ENCODE measurements at places on chromosomes 5 and 9.

- DNase-seq, result peak; percentile 72
Observed at GRCh38 chr5:5494489-5495402, 72.3 kb downstream of the ICE1 start.

- no peak for DNase-seq
Observed at GRCh38 chr5:174922955-174923354, 198.6 kb downstream of the MSX2 start.

GRCh38 chr5:14424011-14424685 is 157.4 kb upstream of the OTULINL start:
- DNase-seq, result no peak

DNA sequence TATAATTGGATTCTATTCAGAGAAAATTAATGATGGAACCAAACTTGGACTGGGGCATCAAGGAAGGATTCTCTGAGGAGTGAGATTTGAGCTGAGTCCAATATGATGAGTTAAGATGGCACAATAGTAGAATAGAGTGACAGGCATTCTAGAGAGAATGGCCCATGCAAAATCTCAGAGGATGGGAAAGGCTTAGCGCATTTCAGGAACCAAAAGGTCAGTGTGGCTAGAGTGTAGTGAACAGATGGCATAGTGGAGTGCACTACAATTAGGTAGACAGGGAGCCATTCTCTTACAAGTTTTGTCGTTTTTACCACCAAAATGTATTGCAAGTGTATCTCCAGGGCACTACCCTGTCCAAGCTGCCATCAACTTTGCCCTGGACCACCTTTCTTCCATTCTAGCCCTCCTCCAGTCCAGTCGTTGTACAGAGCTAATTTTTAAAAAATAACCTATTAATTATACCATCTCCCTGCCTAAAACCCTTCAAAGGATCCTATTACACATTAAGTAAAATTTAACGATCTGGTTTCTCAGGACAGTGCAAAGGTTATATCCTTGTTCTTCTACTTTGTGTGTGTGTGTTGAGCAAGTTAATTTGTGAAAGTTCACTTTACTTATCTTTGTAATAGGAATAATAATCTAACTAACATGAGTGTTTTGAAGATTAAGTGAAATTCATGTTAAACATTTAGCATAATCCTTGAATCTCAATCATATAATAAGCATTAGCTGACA is 211.7 kb downstream of the COMMD10 start:
- DNase-seq, result no peak

- no peak for DNase-seq
Observed at GRCh38 chr9:71662082-71662481, 106.2 kb downstream of the CEMIP2 start.

- no peak for DNase-seq
Observed at GRCh38 chr5:16992444-16992843, 56.4 kb upstream of the MYO10 start.

DNA sequence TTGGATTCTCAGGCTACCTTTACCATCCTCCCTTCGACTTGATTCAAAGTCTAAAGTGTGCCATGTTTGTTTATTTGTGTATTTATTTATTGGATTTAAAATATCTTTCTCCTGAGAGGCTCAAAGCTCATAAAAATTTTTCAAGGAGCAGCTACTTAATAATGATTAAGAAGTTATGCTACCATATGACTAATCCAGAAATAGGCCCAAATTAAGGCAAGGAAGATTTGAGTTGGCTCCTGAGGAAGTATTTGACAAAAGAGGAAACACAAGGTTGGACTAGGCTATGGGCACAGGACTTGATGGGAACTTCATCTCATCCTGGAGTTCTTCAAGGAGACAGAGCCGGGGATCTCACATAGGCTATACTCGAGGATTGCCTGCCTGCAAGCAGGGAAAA is 22.4 kb upstream of the PPP2CA start:
- DNase-seq, result no peak

DNA sequence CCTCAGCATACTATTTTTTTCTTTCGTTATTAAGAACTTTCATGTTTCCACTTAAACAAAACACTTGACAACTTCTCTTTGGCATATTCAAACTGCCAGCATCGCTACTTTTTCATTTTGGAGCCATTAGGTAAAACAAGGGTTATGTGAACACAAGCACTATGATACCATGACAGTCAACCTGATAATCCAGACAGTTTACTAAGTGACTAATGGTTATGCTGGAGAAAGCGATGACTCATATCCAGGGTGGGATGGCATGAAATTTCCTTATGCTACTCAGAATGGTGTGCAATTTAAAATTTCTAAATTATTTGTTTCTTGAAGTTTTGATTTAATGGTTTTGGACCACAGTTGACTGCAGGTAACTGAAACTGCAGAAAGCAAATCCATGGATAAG is 29.9 kb upstream of the PRSS3 start:
- no peak for DNase-seq

- no peak for DNase-seq
Observed at GRCh38 chr9:2833096-2833495, 10.8 kb downstream of the PUM3 start.

DNA sequence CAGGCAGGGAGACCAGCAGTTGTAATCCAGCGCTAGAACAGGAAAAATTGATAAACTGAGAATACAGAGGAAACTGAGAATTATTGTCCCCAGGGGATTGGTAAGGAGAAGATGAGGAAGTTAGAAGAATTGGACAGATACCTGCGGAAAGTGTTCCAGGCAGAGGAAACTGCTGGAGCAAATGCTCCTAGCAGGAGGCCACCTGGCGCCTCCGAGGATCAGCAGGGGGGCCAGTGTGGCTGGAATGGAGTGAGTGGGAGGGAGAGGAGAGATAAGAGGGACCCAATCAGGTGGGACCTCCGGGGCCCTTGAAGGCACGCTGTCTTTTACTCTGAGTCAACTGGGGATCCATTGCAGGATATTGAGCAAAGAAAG is 695 bp upstream of the ANXA6 start:
- no peak for DNase-seq

DNA sequence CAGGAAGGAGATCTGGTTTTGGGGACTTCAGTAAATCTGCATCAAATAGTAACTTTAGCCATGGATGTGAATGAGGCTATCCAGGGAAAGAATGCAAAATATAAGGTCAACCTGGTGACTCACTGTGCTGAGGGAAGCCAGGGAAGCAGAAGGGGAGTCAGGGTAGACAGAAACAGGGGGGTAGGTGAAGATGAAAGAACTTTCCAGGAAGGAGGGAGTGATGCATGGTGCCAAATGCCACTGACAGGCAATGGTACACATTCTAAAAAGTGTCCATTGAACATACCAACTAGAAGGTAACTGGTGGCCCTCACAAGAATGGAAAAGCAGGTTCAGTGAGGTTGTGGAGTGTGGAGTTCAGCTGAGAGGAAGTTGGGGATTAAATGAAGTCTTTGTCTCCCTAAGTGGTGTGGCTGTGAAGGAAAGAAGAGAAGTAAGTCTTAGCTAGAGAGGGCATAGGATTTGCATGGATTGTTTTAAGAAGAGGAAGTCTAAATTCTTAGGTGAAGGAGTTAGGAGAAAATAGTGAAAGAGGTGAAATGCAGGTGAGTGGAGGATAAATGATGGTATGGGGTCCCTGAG is 35.5 kb downstream of the PALM2AKAP2 start:
- DNase-seq, result no peak

DNA sequence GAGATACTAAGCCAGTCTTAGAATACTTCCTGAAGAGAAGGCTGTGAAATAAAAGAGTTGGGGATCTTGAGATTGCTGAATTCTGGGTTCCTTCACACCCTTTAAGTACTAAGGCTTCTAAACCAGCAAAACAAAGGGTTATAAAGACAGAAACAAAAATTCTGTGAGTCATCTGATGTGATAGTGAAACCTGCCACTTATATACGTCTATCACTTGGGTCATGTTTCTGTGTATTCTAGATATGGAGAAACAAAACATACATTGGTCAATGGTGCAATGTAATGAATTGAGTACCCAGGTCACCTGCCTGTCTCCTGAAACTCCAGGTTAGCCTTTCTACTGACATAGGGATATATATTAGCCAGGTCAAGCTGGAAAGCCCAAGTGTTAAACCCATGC is 319.3 kb upstream of the GRAMD2B start:
- no peak for DNase-seq

GRCh38 chr9:33375238-33375840 is 27.0 kb downstream of the AQP7 start:
- no peak for DNase-seq

DNA sequence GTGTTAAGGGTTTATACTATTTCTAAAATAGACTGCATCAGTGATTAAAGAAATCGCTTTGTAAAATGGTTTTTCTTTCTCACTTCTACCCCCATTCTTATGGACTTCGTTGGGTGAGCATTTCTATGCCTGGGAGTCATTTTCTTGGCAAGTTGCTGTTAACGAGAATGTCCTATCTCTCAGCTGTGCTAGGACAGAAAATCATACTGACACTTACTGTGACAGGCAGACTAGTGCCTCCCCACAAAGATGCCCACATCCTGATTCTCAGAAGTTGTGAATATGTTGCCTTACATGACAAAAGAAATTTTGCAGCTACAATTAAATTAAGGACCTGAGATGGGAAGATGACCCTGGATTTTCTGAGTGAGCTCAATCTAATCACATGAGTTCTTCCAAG is 65.1 kb upstream of the NMUR2 start:
- no peak for DNase-seq

DNA sequence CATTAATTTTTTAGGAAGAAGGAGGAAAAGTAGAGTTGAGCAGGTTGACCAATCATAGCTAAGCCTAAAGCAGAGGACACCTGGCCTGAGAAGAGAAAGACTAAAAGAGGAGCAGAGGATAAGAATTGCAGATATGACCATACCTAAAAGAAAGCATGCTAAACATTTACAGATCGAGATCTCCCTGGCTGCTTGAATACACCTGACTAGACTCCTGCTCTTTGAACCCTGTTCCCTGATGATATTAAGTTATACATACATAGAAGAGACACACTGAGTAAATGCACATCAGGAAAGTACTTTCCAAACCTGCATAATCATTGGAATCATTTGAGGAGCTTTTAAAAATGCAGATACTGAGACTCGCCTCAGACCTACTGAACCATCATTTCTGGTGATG is 232.3 kb upstream of the ELL2 start:
- no peak for DNase-seq

DNA sequence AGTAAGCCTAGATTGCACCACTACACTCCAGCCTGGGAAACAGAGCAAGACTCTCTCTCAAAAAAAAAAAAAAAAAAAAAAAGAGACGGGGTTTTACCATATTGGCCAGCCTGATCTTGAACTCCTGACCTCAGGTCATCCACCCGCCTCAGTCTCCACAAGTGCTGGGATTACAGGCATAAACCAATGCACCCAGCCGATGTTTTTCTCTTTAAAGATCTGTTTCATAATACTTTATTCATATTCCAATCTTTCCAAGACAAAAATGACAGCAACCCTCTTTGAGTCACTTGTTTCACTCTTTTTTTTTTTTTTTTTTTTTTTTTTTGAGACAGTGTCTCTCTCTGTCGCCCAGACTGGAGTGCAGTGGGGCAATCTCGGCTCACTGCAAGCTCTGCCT is 13.6 kb upstream of the LMNB1 start:
- no peak for DNase-seq

DNA sequence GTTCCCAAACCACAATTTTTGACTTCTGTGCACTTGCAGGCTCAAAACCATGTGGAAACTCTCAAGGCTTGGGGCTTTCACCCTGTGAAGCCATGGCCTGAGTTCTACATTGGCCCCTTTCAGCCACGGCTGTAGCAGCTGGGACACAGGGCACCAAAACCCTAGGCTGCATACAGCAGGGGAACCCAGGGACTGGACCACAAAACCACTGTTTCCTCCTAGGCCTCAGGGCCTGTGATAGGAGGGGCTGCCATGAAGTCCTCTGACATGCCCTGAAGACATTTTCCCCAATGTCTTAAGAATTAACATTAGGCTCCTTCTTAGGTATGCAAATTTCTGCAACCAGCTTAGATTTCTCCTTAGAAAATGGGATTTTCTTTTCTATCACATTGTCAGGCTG is 312.1 kb upstream of the TUSC1 start:
- DNase-seq, result no peak

GRCh38 chr9:113621309-113621791 is 157.8 kb downstream of the RGS3 start:
- DNase-seq, result no peak

- no peak for DNase-seq
Observed at GRCh38 chr5:33734537-33734936, 157.3 kb downstream of the ADAMTS12 start.

DNA sequence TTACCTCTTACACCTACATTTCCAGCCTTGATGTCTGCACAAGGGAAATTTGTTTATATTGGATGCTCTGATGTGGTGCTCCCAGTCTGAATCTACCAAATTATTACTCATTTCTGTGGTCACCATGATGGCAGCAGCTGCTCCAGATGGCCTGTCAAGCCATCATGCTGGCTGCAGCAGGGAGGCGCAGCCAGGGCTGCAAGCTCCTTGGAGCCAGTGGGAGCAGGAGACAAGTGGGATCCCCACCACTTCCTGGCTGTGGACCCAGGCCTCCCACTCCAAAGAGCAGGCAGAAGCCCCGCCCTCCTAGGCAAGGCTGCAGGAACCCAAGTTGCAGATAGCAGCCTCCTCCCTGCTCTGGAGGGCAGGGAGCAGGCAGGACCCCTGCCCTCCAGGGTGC is 241.1 kb upstream of the ATP10B start:
- DNase-seq, result no peak

DNA sequence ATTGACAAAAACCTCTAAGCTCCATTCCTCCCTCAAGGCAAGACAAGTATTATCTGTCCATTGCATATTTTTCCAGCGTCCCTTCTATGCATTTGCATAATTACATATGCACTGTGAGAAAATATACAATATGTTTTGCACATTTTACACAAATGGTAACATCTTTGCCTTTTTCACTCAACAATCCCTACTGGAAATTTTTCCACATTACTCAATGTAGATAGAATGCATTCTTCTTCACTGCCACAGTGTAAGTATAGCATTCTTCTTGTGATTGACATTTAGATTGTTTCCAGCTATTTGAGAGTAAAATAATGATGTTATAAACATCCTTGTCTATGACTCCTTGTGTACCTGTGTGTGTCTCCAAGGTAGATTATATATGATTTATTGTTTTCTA is 205.0 kb downstream of the SLIT3 start:
- no peak for DNase-seq

GRCh38 chr5:178318893-178319292 is 86.3 kb upstream of the PHYKPL start:
- DNase-seq, result no peak

GRCh38 chr9:7171396-7172153 is 413.8 kb downstream of the KDM4C start:
- DNase-seq, result no peak

- no peak for DNase-seq
Observed at GRCh38 chr5:41408676-41409443, 101.5 kb downstream of the PLCXD3 start.

- DNase-seq, result no peak
Observed at GRCh38 chr9:91865041-91865440, 85.0 kb downstream of the ROR2 start.

- no peak for DNase-seq
Observed at GRCh38 chr9:95732802-95733688, 142.4 kb upstream of the ERCC6L2 start.

GRCh38 chr5:112136773-112137172 is 282.3 kb downstream of the EPB41L4A start:
- DNase-seq, result no peak

GRCh38 chr5:1444361-1445189 is 665 bp downstream of the SLC6A3 start:
- DNase-seq, result no peak

All from stimulated activated CD4-positive, alpha-beta T cell treated with anti-CD3 and anti-CD28 coated beads, Interleukin-15, amount 100 ng/mL, for 1 hour (primary cell).